ENCODE measurements at places on chromosomes 3 and 15.

- peak; percentile 32 for DNase-seq
These were observed 20.8 kb upstream of the ALDH1L1 start for GRCh38 chr3:126201168-126201567.

DNA sequence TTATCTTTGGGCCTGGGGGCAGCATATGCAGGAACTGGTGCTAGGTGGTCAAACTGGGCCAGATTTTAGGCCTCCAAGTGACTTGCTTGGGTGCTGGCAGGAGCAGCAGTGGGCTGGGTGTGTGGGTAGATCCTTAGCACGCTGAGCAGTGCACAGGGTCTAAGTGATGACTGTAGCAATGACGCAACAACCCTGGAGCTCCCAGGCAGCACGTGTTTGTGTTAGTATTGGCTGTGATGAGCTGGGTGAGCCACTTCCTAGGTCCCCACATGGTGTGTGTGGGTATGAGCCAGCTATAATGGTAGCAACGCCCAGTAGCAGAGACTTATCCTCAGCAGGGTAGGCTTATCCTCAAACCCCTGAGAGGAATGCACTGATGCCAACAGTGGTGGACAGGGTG lies 570.6 kb upstream of the ROBO1 start:
- DNase-seq: no peak

DNA sequence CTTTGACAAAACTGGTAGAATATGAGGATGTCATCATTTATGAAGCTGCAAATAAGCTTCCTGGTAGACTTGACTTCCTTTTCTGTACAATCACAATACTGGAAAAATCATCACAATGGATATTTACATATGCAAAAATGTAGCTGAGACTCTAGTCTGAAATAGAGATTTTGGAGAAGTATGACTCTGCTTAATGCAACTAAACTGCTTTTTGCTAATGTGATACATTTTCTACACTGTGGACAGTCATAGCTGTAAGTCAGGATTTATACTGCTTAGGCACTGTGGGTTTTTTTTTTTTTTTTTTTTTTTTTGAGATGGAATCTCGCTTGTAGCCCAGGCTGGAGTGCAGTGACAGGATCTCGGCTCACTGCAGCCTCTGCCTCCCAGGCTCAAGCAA lies 34.5 kb upstream of the ST3GAL6 start:
- DNase-seq: no peak

DNA sequence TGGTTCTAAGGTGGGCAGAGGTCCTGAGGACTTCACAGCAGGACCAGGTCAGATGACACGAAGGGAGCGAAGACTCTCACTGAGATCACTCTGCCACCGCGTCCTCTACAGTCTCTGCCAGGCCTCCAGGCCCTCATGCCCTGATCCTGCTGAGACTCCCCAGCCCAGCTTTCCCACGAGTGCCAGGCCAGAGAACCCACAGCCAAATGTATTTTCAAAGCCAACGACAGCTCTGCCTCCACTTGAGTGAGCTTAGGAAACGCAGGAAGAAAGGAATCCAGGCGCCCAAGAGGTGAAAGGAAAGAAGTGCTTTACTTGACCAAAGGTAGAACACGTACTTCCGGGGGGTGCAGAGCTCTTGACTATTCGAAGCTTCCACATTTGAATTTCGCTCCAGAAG lies 275.0 kb downstream of the XXYLT1 start:
- no peak for DNase-seq

GRCh38 chr15:99253381-99254090 lies 2.3 kb downstream of the LRRC28 start:
- peak; percentile 19 for DNase-seq

DNA sequence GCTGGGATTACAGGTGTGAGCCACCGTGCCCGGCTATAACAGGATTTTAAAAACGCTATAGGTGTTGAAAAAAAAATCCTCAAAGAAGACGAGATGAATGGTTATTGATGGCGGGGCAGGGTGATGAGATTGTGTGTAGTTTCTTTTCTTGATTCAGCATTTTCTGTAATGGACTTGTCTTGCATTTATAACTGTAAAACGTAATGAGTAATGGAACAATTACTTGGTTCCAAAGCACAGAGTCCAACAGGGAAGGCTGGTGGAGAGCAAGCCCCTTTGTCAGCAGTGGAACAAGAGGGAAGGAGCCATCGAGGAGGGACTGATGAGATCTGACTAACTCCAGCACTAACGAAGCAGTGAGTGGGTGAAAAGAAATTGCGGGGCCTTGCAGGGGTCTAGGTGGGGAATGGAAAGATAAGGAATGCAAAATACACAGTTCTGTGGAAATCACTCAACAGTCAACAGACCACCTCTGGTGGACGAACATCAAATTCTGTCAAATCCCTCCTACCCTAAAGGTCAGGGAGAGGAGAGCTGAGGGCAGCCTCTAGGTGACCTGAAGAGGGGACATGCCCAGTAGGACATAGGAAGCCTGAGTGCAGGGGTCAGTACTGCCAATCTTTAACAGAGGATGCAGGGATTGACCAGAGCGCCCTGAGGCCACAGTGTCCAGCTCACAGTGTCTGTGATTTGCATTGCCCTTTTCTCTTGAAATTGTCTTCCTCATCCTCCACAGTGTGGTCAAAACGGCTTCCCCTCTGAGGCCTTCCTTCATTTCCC lies 23.1 kb upstream of the CDCP1 start:
- DNase-seq: no peak

DNA sequence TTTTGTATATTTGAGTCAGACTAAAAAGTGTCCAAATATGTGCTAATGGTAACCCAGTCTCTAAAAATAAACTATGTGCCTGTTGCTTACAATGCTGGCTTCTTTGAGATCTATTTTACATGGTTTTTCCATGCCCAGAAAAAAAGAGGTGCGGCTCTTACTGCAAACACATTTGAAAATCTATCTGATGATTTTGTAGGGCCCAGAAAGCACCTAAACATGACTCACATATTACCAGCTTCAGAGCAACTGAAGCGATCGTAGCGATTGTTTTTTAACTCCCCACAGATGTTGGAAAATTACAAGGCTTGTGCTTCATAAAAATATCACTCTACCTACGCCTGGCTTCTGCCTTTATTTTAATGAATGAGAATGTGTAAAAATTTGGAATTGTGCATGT lies 53.5 kb downstream of the SUCNR1 start:
- DNase-seq: peak; percentile 54

GRCh38 chr3:62145086-62145757 lies 228.1 kb downstream of the FEZF2 start:
- no peak for DNase-seq

GRCh38 chr15:101123222-101123910 lies 128.5 kb downstream of the CHSY1 start:
- DNase-seq: no peak

- DNase-seq: no peak
These were observed at the start of gene EPHA6 for GRCh38 chr3:96813820-96814650. Gene EPHA6 (plus strand): TSS chr3:96814594.

GRCh38 chr3:73745526-73746191 lies 120.9 kb upstream of the PDZRN3 start:
- DNase-seq: no peak

DNA sequence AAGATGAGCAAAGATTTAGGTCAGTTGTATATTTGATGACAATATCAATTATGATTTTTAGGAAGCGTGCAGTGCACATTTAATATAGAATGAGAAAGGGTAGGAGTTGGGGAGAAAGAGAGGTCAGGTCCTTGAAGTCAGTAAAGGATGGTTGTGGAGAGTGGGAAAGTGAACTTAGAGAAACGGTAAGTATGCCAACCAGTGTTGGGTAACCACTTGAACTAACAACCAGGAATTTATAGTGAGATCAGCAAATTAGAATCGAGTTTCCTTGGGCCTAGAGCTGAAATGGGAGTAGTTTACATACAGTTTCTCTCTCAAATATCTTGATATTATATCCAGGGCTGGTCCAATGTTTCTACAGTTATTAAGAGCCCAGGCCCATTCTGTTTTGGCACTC lies 188.5 kb upstream of the RBMS3 start:
- DNase-seq: no peak

DNA sequence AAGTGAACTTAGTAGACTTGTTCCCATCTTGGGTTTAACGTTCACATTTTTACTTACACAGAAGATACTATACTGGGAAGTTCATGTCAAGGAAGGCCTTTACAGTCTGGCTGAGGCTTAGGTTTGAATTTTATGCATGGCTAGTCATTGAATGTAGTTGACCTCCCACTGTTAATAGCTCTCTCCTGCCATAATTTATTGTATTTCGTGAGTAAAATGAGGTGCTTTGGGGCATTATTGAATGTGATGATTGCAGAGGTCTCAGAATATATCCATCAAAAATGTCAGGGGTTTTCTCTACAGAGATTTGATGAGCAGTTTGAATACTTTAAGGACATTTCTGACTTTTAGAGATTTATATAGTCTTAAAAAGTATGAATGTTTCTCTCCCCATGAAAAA lies 356.6 kb upstream of the GRM7 start:
- DNase-seq: no peak

- DNase-seq: peak; percentile 75
These were observed 10.0 kb downstream of the BMF start for GRCh38 chr15:40098489-40099261.

- DNase-seq: no peak
These were observed 76.6 kb downstream of the GSK3B start for GRCh38 chr3:120017692-120018091.

DNA sequence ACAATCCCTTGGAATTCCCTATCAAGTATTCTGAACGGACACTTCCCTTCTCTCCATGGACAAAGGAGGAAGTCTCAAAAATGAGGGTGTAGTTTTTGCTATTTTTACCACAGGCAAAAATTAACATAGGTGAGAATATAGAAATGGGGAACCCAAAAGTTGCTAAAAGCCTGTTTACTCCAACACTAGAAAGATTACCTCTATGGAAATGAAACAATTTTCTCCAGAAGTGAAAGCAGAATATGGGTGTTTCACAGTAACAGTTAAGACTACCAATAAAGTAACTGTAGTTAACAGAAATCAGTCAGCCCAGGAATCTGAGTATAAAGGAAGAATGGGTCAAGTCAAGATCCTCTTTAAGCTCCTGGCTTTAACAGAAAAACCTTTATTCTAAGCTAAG lies 9.3 kb downstream of the TRA2B start:
- DNase-seq: no peak

GRCh38 chr3:142931222-142931621 lies 32.3 kb downstream of the PAQR9 start:
- no peak for DNase-seq

- DNase-seq: no peak
These were observed 41.1 kb downstream of the LHFPL4 start for GRCh38 chr3:9512456-9513045.

DNA sequence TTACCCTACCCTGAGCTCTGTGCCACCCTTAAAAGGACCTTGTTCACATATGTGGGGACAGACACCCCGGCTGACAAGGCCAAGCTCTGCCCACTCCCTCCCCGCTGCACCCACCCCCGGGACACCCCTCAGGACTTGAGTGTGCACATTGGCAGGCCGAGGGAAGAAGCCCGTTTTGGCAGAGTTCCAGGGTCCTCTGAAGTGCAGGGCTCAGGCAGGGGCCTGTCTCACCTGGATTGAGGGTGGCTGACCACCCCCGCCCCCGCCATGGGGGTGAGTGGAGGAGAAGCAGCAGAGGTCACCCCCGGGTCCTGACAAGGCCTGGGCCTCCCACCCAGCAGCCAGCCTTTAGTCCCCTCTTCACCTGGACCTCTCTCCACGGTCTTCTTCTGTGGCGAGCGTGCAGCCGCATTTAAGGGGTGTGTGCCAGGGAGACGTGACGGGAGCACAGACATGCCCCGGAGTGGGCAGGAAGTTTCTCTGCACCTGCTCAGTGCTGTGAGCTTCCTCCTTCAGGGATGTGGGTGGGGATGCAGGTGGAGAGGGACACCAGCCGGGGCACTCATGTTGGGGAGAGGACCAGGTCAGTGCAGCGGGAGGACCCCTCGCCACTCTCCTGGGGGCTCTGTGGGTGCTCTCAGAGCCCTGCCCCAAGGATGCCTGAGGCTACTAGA lies 50.7 kb downstream of the LINGO1 start:
- DNase-seq: no peak

DNA sequence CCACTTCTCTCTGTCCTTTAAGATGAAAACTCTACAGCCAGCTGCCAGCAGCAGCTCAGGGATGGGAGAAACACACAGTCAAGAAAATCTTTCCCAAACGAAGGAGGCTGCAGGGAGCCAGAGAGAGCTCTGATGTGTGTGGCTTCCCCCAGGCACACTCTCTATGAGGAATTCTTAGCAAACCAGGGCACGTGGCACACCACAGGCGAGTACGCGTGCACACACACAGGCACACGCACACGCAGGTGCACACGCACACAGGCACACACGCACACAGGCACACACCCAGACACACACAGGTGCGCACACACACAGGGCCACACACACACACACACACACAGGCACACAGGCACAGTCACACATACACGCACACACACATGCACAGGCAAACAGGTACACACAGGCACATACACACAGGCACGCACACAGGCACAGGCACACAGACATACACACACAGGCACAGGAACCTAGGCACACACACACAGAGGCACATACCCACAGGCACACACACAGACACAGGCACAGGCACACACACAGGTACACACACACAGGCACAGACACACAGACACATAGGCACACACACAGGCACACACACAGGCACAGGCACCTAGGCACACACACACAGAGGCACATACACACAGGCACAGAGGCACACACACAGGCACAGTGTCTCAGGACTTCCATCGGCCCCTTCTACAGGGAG lies 91.5 kb upstream of the ATP2B2 start:
- no peak for DNase-seq

DNA sequence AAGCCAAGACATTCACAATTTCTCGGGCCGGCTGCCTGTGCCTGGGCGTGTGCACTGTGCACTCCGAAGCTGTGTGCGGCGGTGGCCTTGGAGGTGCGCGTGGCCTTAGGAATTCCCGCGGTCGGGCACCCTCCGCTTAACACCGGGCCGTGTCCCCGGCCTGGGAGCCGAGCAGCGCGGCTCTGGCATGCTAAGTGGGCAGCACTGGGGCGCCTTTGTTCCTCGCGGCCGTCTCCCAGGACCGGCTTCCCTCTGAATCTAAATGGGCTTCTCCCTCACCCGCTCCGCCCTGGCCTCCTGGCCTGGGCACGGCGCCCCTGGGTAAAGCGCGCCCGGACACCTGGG lies 498 bp upstream of the ARNT2 start:
- no peak for DNase-seq
